ENCODE measurements at places on chromosomes 7 and 10.

DNA sequence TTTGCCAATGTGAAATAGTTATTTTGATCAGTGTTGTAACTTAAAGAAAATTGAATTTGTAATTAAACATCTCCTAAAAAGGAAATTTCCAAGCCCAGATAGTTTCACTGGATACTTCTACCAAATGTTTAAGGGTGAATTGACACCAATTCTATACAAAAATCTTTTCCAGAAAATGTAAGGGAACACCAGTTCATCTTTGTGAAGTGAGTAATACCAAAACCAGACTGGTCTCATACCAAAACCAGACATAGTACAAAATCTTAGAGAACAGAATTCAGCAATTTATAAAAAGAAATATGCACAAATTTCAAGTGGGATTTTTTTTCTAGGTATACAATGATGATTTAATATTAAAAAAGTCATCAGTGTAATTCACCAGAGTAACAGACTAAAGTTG is 86.0 kb upstream of the ZNF32 start:
- DNase-seq: no peak

DNA sequence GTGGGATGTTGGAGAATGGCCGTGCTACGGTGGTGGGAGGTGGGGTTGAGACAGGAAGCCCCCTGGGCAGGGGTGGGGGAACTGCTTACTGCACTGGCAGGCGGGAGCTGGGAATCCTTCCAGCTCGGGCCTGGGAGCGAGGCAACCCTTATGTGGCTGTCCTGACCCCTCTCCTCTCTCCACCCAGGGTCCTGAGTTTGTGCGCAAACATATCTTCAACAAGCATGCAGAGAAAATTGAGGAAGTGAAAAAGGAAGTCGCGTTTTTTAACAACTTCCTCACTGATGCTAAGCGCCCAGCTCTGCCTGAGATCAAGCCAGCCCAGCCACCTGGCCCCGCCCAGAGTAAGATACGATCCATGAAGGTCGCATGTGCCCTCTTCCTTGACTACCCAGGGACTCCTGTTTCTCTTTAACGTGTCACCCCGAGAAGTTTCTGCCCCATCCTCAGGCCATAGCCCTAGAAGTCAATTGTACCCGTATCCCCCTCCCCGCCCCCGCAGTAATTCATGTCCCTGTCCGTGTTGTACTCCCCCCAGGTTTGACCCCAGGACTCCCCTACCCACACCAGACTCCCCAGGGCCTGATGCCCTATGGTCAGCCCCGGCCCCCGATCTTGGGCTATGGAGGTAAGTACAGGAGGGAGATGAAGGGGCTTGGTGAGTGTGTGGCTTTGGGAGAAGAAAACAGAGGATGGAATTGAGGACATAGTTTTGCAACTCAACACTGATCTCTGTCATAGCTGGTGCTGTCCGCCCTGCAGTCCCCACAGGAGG is 1.8 kb downstream of the UFSP1 start:
- no peak for DNase-seq

DNA sequence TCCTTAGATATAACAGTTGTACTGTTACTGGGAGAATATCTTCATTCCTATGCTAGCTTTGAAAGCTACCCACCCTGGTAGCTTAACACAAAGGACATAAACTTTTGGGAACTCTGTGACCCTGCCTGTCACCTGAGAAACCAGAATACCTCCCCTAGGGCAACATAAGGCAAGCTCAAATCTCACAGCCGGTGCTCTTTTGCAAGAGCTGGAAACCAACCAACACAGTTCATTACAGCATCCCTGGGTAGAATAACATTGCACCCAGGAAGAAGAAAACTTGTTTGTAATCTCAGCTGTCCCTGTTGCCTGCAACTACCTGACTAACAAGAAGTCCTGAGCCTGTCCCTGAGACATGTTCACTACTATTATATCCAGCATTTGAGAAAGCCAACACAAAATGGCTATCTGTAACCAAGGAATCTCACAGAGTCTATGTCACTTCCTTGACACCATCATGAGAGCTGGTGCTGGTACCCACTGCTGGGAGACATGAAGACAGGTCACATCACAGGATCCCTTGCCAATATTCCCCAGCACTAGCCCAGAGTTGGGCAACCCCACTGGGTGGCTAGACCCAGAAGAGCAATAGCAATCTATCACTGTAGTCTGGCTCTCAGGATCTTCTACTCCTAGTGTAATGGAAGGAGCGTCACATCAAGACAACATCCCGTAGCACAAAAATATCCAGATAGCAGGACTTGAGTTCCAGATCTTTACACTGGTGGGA is 31.3 kb downstream of the AKR1C3 start:
- DNase-seq: no peak

- no peak for DNase-seq
Observed at GRCh38 chr10:98244586-98244985, 23.4 kb downstream of the LOXL4 start.

DNA sequence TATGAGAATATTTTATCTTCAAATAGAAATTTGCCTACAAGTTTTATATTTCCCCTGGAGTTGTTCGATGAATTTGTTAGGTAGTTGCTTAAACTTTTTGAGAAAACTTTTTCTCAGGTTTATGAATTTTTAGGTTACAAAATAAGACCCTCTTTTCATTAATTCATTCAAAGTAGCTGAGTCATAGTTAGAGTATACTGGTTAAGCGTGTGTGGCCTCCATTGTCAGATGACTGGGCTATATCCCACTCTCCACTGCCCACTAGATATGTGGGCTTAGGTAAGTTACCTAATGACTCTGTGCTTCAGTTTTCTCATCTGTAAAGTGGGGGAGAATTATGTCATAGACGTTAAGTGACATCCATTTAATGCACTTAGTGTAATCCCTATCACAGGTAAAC is 1.0 kb downstream of the ASB15 start:
- no peak for DNase-seq

- DNase-seq: no peak
Observed at GRCh38 chr10:51272555-51272954, 198.3 kb downstream of the PRKG1 start.

DNA sequence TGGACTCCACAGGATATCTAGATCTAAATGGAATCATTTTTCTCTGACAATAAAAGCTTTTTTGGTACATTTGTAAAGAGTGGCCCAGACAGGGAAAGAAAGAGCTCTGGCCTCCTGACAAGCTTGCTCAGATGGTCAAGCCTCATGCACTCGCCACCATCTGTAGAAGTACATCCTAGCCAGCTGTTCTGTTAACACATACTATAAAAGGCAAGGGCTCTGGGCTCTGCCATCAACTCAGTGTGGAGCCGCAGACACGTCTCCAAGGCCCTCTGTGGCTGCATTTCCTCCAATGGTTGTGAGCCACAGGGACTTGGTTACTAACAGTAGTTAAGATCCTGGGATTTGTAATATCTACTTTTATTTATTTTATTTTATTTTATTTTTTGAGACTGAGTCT is 70.8 kb upstream of the KDM7A start:
- DNase-seq: no peak

- no peak for DNase-seq
Observed at GRCh38 chr7:154911862-154912455, 91.0 kb downstream of the PAXIP1 start.

DNA sequence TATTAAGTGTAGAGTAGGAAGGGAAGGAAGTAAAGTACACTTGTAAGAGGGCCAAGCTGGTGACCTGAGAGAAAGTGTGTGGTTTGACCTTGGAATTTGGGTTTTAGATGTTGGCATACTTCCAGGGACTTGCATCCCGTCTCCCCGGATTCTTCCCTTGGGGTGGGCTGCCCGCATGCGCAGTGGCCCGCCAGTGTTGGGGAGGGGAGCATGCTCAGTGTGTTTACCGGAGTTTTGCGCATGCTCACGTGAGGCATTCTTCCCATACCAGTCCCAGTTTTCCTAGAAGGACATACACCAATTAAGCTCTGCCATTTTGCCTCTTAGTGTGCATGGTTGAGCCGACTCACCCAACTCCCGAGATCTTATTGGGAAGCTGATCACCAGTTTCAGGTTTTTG is 9.4 kb downstream of the PDSS1 start:
- no peak for DNase-seq

- no peak for DNase-seq
Observed at GRCh38 chr10:75209086-75209920, 1.3 kb upstream of the VDAC2 start.

GRCh38 chr7:95766657-95767056 is 5.7 kb upstream of the DYNC1I1 start:
- DNase-seq: no peak

- DNase-seq: no peak
Observed at GRCh38 chr10:83089335-83089734, 1050.0 kb upstream of the GHITM start.

GRCh38 chr10:123042708-123043408 is 34.1 kb downstream of the ACADSB start:
- DNase-seq: no peak

DNA sequence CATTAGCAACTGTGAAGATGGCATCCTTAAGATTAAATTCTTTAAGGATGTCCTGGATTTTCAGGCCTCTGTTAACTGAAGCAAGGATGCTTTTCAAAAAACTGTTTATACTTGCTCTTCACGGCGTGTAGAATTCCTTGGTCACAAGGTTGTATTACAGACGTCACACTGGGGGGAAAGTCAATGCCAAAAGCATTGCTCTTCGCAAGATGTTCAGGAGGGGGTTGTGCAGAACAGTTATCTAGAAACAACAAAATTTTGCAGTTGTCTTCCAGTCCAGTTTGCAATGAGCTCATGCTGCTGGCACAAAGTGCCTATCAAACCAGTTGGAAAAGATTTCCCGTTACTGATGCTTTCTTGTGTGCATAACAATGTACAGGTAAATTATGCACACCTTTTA is 8.2 kb upstream of the KIF20B start:
- DNase-seq: no peak

GRCh38 chr7:116446212-116446855 is 53.2 kb upstream of the CAV2 start:
- no peak for DNase-seq

DNA sequence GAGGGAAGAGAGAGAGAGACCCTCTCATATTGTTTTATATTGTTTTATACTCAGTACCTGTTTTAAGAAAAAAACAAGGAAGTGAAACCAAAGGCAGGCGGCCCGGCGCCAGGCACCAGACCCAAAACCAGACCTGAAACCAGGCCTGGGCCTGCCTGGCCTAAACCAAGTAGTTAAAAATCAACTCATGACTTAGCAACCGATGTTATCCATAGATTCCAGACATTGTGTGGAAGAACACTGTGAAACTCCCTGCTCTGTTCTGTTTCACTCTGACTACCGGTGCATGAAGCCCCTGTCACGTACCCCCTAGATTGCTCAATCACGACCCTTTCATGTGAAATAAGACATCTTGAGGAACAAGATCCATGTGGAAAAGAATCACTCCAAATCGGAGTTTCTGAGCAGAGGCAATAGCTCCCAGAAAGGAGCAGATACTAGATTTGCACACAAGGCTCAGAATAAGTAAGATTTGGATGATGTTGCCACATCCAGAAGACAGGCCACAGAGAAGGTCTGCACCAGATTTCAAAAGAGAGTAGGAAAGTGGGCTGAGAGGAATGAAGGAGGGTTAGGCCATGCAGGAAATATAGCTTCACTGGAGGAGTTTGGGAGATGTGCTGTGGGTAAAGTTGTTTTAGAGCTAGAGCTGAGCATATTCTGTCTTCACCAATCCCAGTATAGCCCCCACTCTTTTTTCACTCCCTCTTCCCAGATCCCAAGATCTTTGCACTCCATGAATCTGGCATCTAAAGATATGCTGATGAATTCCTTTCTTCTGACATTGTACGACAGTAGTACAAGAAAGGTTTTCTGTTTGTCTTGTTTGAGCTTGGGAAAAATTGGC is 8.8 kb upstream of the ZNF248 start:
- no peak for DNase-seq

DNA sequence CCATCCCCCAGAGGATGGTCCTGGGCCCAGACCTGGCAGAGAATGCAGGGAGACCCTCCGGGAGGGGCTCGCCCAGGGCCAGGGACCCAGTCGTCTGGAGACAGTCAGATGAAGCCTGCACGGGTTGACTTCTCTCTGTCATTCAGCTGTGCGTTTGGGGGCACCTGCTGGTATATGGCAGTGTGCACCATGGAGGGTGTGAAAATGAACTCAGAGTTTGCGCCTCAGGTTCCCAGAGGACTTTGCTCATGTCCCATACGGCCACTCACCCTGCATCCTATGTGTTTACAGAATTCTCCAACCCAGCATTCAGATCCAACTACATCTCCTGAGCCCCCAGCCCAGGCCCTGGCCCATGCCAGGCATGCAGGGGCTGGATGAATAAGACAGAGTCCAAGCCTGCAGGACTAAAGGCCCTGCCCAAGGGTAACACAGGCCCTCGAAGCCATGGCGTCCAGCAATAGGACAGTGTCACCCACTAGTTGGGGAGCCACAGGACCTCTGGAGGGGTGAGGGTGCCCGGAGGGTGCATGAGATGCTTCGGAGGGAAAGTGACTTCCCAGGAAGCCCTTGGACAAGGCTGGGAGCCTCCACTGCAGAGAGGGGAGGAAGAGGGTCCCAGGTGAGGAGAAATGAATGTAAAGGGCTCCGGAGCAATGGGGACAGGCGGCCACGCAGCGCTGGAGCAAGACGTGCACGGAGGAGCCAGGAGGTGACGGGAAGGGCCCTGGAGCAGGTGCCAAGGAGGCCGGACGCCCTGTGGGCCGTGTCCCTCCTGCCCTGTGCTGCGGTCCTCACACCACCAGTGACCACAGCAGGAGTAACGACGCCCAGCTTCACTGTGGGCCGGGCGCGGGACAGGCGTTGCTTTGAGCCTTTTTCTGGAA is 36.3 kb downstream of the CALML3 start:
- DNase-seq: no peak

DNA sequence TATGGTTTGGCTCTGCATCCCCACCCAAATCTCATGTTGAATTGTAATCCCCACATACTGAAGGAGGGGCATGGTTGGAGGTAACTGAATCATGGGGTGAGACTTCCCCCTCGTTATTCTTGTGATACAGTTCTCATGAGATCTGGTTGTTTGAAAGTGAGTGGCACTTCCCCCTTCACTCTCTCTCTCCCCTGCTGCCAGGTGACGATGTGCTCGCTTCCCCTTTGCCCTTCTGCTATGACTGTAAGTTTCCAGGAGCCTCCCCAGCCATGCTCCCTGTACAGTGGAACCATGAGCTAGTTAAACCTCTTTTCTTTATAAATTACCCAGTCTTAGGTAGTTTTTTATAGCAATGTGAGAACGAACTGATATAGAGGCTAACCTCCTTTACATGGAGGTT is 16.6 kb downstream of the PLPP4 start:
- no peak for DNase-seq

DNA sequence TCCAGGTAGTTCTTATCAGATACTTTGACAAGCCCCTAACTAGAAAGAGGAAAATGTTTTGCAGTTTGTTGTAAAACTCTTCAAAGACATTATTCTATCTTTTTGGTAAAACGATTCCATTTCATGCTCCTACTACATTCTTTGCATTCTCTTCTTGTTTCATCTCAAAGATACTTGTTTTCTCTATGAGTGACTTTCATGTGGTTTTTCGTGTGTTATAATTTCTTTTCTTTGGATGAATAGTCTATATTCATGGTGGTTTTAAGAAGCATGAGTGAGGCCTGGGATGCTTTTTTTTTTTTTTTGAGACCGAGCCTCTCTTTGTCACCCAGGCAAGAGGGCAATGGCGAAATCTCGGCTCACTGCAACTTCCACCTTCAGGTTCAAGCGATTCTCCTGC is 292.5 kb upstream of the LYZL1 start:
- DNase-seq: no peak

- no peak for DNase-seq
Observed at GRCh38 chr10:71621231-71622153, 98.1 kb downstream of the C10orf105 start.
